Putamen (tissue), 1 donor: ENCODE measurements at places on chromosomes 7 and 10.

DNA sequence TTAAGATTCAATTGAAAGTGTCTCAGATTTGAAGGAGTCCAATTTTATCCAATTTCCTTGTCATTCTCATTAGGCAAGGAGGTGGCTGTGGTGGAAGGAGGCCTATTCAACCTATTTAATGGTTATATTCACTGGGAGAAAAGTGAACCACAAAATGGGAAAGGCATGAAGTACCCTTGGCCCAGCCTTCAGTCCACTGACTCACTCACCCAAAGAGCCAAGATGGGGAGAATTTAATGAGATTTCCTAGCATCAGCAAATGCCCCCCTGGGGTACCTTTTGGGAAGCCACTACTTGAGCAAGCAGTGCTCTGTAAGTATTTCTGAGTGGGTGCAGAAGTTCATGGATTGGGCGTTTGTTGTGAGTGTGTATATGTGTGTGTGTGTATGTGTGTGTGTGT lies 144.1 kb downstream of the NRP1 start:
- no peak for DNase-seq

DNA sequence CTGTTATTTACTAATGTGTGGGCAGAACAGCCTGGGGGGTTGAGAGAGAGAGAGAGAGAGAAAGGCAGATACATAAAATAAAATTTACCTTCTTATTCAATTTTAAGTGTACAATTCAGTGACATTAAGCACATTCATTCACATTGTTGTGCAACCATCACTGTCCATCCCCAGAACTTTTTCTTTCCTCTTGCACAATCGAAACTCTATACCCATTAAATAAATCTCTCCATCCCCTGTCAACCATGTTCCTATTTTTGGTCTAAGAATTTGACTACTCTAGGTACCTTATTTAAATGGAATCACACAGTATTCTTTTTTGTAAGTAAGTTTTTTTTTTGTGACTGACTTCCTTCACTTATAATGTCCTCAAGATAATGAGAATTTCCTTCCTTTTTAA lies 181.6 kb downstream of the SND1 start:
- DNase-seq, result no peak

GRCh38 chr7:40506158-40506557 lies 371.4 kb downstream of the SUGCT start:
- DNase-seq, result no peak

GRCh38 chr7:74235518-74236268 lies 18.5 kb downstream of the RFC2 start:
- DNase-seq, result no peak

DNA sequence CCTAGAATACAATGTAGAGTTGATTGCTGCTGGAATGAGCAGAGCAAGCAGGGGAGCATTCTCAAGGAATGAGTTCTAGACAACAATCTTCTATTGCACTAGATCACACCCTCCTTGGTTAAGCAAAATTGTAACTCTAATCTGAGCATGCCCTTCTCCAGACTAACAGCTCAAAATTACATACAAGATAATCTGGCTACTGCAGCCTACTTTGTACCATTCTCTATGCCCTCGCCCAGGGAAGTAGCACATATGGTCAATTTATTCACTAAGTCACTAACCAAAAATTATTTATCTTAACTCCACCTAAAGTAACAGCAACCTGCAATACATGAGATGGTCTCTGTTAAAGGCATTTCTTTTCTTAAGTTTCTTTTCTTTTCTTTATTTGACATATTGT lies 42.5 kb upstream of the KCTD7 start:
- DNase-seq, result no peak

DNA sequence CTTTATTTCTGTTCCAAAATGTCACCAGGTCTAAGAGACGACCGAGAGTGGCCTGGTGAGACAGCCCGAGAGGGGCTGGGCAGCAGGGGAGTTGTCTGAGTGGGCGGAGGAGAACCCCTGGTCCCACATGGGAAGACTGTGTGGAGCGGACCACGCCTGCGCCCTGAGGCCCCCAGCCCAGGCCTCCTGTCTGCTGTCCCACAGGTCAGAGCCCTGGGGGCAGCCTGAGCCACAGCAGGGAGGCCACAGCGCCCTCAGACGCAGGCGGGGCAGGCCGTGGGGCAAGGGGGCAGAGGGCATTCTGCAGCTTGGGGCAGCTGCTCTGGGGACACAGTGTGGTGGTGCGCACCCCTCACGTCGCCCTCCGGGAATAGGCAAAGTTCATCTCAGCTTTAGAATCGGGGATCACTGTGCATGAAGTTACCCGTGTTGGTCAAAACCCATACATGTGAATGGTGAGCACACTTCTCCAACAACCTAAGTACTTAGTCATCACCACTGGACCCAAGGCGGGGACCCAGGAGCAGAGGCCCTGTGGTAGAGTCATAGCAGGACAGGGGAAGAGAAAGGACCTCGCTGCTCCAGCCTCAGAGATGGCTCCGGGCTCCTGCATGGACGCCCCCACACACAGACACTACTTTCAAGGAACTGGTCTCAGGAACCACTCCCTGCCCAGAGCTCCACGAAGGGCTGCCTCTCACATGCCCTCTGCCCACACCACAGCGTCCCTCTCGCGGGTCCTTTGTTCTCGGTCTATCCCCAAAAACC lies 214.7 kb downstream of the ELFN1 start:
- no peak for DNase-seq

GRCh38 chr7:155303897-155304296 lies 6.2 kb downstream of the INSIG1 start:
- no peak for DNase-seq

GRCh38 chr10:79054203-79055099 lies 14.3 kb upstream of the ZMIZ1 start:
- DNase-seq, result no peak

DNA sequence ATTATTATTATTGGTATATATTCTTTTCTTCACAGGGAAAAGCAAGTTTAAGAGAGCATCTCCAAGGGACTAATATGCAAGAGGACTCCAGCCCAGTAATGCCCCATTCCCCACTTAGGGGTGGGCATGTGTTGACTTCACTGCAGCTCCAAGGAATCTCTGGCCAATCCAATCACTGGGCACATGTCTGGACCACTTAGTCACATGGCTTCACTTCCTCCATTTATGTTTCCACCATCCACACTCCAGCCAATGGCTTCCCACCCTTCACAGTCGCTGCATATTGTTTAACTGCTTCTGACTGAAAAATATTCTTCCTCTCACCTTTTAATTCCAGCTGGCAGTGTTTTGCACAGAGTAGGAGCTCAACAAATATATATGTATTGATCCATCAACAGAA lies 43.6 kb downstream of the FBXL13 start:
- no peak for DNase-seq

- no peak for DNase-seq
These were observed 1.5 kb downstream of the TRIL start for GRCh38 chr7:28956608-28957063.

DNA sequence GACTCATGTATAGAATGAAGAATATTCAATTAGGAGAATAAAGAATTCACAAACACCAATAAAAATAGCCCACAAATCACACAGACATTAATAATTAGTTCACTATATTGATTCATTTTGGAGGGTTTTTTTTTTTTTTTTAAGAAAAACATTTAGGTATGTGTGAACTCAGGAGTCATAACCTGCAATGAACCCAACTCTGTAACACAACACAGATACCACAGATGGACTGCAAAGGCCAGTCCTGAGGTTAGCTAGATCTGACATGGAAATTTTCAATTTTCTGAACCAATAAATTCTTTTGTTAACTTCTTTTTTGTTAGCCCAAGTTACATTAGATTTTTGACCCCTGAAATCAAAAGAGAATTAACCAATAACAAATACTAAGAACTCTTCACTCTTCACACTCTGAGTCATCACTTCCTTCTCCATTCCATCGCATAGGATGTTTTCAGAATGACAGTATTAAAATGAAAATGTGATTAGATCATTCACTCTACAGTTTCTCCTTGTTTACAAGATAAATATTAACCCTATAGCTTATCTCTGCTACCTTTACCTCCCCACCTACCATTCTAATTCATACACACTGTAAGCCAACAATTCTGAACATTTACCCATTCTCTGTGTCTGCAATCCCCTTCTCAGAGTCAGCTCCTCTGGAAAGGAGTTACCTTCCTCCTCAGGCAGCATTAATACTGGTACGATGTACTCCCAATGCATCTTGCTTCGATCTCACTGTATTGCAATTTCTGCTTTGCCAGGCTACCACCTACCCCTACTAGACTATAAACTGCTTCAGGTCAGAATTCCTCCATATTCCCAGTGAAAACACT lies 141.5 kb downstream of the LRRN3 start:
- DNase-seq, result no peak

GRCh38 chr10:108003061-108003460 lies 838.6 kb upstream of the SORCS1 start:
- no peak for DNase-seq

GRCh38 chr10:60816628-60817397 lies 38.5 kb downstream of the CDK1 start:
- DNase-seq, result peak; percentile 89

DNA sequence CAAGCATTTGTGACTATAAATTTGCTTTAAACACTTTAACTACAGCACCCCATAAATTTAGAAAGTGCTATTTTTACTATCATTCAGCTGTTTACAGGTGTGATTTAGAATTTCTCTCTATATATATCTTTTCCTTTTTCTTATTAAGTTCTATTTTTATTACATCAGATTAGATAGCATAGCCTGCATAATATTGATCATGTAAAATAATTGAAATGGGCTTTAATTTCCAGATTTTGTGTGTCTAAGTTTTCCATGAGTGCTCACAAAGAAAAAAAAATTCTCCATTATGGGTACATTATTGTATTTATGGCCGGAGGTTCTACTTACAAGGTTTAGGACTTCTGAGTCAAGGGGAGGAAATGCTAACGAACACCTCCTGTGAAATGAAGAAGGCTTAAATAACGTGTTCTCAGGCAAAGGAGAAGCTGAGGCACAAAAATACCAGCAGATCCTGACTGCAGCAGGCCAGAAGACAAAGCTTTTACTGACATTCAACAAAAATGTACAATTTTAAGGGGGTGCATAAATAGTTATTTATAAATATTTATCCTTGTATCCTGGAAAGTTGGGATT lies 114.2 kb downstream of the RNF133 start:
- no peak for DNase-seq

DNA sequence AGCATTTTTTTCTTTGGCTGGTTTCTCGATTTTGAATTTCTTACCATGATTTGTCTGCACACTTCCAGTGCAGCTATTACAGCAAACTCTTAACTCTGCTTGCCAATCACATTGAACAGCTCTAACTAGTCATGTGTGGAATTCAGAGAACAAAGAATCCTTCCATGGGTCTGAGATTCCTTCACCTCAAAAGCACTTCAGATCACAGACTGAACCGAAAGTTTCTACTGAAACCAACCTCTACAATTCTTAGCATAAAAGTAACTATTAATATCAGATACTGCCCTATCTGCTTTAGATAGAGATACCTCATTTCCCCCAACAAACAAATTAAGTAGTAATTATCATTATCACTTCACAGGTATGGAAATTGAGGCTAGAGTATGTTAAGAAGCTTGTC lies 56.5 kb upstream of the SP4 start:
- no peak for DNase-seq

- no peak for DNase-seq
These were observed 96.9 kb downstream of the IQUB start for GRCh38 chr7:123437447-123437995.

DNA sequence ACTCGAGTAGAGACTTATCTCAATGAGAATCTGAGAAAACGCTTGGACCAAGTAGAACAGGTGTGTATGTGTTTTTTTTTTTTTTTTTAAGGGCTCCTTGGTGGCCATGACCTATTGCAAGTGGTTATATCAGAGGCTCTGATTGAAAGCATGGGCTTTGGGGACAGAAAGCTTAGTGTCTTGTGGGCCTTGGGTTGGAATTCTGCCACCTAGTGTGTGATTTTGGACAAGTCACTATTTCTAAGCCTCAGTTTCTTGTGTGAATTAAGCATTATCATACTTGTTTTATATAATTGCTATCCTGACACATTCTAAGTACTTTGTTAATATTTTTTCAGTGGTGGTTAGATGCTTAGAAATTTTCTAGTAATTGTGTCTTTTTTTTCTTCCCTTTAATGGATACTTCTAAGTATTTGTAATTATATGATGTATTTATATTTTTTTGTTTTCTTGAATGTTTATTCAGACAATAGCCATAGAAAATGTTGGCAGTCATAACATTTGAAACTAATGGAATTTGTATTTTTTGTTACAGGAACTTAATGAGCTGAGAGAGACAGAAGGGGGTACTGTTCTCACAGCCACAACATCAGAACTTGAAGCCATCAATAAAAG lies 33.1 kb downstream of the SMC3 start:
- peak; percentile 52 for DNase-seq

DNA sequence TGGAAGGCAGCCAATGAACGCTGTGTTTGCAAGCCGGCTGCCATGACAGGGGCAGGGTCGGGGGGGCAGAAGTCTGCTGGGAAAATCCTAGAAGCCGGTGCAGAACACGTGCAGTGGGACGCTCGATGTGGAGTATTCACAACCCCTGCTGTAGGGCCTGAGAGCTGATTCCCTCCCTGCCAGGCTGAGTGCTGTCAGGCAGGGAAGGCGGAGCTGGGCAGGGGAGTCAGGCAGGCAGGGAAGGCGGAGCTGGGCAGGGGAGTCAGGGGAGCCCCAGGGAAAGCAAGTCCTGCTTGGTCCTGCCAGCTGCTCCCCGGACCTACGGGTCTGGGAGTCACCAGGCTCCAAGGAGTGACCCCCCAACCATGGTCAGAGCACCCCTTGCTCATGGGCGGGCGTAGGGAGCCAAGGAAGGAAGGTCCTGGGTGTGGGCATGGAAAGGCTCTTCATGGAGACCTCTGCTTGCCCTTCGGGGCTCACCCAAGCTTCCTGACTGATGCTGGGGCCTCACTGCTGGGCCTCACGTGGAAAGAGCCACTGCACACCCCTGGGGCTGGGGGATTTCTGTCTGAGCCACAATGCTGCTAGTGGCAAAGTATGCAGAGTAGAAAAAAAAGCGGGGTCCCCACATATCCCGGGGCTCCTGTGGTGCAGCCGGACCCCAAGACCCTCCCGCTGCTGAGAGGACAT lies 4.2 kb downstream of the CNPY1 start:
- DNase-seq, result no peak

GRCh38 chr10:22674573-22674930 lies 39.8 kb downstream of the PIP4K2A start:
- no peak for DNase-seq

GRCh38 chr7:152910545-152911225 lies 151.1 kb downstream of the ACTR3B start:
- DNase-seq, result no peak

DNA sequence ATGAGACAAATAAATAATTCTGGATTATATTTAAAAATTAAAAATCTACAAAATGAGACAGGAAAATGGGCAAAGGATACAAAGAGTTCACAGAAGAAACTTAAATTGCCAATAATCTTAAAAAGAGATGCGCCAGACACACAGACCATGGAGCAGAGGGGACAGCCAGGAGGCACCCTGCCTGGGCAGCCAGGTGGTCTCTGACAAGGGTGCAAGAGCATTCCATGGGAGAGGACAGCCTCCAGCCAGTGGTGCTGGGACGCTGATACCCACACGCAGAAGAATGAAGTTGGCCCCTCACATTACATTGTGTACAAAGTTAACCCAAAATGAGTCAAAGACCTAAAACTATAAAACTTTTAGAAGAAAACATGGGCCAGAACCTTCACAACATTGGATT lies 106.3 kb downstream of the NKX6-2 start:
- no peak for DNase-seq

GRCh38 chr7:46581268-46581667 lies 660.2 kb upstream of the IGFBP3 start:
- no peak for DNase-seq
